ENCODE measurements at places on chromosomes 5 and 9.

- no peak for DNase-seq
Observed at GRCh38 chr9:108104991-108105390, 615.4 kb upstream of the KLF4 start.

DNA sequence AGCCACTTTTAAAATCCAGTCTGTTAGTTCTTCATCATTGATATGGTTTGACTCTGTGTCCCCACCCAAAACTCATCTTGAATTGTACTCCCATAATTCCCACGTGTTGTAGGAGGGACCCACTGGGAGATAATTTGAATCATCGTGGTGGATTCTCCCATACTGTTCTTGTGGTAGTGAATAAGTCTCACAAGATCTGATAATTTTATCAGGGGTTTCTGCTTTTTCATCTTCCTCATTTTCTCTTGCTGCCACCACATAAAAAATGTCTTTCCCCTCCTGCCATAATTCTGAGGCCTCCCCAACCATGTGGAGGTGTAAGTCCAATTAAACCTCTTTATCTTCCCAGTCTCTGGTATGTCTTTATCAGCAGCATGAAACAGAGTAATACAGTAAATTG is 26.9 kb upstream of the SH3TC2 start:
- no peak for DNase-seq

- no peak for DNase-seq
Observed at GRCh38 chr5:37662362-37662761, 177.5 kb downstream of the GDNF start.

DNA sequence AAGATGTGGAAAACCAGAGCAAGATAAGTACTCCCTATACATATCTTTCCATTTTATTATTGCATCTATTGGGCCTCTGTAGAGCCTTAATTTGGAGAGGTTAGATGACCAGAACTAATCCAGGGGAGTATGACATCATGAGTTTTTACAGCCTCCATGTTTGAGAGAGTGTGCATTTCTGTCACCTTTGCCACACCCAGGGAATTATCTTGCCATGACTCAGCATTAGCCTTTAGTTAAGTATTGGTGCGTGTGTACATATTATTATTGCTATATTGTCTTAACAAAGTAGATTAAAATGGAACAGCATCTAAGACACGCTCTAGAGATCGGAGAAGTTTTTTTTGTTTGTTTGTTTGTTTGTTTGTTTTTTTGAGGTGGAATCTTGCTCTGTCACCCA is 27.6 kb downstream of the DIMT1 start:
- DNase-seq = no peak

- DNase-seq = no peak
Observed at GRCh38 chr9:4788703-4789102, 4.0 kb upstream of the RCL1 start.

- DNase-seq = no peak
Observed at GRCh38 chr5:180689775-180690174, 40.4 kb upstream of the FLT4 start.

DNA sequence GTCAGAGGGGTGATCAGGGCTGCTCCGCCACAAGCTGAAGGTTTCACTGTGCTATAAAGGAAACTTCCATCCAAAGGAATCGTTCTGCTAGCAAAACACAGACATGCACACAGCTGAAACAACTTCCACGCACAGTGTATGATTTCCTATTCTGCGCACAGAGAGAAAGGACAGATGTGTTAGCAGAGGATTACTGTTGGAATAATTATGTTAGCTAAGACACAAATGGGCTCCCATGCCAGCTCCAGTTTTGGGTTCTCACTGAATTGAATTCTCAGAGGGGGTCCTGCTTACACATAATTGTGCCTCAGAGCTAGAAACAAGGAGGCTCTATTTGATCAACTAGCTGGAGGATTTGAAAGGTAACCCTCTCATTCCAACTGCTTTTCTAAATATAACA is 352.4 kb downstream of the IRX2 start:
- no peak for DNase-seq

DNA sequence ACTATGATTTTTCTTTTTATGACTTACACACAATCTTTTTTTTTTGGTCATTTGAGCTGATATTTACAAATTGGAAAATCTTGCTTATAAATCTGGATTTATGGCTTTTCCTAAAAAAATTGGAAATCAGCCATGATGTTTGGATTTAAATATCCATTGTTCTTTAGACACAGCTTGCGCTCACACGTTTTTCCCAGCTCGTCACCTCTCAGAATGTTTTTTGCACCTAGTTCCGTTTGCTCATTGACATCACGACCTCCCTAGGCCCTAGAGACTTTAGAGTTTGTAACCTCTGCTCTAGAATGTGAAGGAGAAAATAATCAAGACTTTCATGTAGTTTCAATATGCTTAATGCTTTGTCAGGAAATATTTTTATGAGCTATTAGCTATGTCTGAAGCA is 930.5 kb downstream of the TLE4 start:
- no peak for DNase-seq

DNA sequence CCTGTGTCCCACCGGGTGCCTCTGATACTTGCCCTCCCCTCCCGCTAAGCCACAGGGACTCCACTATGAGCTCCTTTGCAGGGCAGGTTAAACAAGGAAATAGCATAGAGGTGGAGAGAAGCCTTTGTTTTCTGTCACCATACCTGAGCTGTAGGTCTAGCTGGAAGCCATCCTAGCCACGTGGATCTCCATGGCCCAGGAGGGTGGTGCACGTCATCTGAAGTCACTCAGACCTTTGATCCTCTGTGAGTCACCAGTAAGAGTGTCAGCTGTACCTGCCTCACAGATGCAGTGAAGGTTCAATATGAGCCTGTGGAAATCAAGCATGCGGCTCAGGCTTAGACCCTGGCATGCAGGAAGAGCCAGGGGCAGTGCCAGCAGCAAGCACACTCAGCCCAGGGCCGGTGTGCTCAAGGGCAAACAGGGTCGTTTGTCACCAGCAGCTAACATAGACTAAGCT is 55.1 kb downstream of the ASS1 start:
- no peak for DNase-seq

DNA sequence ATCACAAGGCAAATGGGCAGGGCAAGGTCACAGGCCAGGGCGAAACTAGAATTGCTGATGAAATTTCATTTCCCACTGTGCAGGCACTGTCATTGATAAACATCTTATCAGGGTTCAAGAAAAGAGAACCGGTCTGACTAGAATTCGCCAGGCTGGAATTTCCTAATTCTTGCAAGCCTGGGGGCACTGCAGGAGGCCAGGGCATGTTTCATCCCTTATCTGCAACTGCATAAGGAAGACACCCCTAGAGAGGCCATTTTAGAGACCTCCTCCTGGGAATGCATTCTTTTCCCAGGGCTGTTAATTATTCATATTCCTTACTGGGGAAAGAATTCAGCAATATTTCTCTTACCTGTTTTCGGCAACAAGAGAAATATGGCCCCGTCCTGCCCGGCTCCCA is 266.2 kb upstream of the CYLC2 start:
- DNase-seq = no peak

DNA sequence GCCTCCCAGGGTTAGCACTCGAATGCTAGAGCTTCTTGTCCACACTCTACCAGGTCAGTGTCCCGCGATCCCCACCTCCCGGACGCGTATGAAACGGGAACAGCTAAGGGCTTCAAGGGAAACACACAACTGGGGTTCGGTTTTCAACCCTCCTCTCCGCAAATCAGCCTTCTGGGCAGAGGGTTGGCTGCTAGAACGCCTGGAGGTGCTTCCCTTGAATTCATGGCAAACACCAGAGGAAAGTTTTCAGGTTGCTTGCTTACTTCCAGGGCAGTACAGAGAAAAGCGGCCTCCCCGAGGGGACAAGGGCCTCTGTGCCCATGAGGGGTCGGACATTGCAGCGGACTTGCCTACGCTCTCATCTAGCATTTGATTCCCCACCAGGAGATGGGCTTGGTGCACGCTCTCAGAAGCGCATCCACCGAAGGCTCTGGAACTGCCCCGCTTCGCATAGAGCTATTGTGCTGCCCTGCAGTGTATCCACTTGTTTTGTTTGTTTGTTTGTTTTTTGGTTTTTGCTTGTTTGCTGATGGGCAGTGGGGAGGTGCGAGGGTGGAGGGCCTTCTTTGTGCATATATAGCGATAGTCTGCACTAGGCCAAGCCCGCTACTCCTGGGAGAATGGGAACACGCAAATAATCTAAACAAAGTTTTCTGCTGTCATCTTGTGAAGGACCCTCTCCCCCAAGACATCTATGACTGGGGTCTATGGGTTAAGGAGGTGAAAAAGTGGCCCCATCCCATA is 1.3 kb upstream of the DMRT3 start:
- DNase-seq = no peak

- no peak for DNase-seq
Observed at GRCh38 chr5:179624841-179625271, 1.4 kb upstream of the HNRNPH1 start.

- no peak for DNase-seq
Observed at GRCh38 chr9:22103685-22104575, 94.8 kb upstream of the CDKN2B start.

GRCh38 chr5:138962614-138963370 is 87.7 kb upstream of the LRRTM2 start:
- DNase-seq = no peak

DNA sequence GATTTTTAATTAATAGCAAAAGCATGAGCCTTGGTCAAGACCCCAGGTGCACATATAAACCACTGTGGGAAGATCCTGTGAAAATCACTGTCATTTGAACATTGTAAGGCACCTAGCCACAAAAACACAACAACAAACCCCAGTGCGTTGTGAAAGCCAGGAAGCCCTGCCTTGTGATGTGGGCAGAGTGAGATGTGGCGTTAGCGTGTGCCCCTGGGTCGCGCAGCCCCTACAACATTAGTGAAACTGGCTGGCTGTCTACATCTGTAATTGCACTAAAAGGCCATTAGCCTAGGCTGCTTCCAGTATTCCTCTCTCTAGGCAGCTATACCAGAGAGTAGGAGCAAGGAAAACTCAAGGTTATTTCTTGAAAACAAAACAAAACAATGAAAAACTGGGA is 21.1 kb upstream of the PDZD2 start:
- DNase-seq = no peak

DNA sequence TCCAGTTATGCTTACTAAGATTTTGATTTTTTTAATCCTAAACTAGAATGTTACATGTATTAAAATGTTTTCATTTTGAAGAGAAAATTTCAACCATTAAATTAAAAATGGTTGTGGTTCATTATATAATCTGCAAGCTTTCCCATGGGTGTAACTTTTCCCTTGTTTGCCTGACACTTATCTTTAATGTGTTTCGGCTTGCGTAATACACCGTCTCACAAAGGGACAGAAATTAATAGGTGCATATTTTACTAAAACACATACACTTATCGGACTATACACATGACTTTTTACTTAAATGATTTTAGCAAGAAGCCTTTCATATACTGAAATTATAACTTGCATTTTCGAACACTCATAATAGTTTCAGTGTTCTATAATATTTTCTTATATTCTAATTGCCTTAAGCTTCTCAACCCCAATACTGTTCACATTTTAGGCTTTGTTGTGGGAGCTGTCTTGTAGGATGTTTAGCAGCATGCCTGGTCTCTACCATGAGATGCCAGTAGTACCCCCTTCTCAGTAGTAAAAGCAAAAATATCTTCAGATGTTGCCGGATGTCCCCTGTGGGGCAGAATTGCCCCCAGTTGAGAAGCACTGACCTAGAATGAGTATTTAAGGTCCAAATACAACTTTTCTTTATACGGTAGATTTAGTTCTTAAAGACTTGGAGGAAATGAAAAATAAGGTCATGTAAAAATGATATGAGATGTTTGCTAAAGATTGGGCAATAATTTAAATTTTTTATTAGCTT is 28.6 kb downstream of the UGCG start:
- DNase-seq = no peak

- DNase-seq = no peak
Observed at GRCh38 chr5:1164696-1165630, 36.4 kb upstream of the SLC6A19 start.

- DNase-seq = no peak
Observed at GRCh38 chr9:85425153-85425611, 316.6 kb downstream of the AGTPBP1 start.

GRCh38 chr5:34525761-34526160 is 130.4 kb upstream of the RAI14 start:
- no peak for DNase-seq

- no peak for DNase-seq
Observed at GRCh38 chr9:28799876-28800275, 1226.6 kb upstream of the C9orf72 start.

DNA sequence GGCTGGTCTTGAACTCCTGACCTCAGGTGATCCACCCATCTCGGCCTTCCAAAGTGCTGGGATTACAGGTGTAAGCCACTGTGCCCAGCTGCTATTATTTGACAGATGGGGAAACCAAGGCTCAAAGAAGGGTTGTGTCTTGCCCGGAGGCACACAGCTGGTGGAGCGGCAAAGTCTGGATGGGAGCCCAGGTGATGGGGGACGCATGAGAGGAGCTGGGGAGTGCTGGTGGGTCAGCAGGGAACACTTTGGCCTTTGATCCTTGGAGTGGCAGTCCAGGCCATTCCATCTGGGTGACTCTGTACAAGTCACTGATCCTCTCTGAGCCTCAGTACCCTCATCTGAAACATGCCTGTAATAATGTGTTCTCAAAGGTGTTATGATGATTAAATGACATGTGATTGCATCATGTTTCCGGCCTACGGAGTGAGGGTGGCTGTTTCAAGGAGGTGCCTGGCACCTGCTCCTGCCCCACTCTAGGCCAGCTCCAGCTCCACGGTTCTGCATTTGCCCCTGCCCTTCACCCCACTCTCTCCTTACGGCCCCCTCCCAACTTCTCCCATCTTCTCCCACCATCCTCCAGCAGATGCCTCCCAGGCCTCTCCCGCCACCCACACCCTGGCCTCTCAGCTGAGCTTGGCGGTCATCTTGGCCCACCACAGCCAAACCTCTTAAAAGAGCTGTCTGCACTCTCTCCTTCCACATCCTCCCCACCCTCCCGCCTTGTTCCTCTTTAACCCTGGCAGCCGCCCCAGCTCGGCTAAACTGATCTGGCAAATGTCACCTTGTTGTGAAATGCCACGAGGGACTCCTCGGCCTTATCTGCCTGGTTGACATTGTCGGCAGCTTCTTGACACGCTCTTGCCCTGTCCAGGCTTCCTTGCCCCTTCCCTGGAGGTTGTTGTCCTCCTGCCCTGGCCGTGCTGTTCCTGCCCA is 5.5 kb upstream of the DBN1 start:
- DNase-seq = no peak

GRCh38 chr5:81513982-81514381 is 120.0 kb upstream of the ACOT12 start:
- DNase-seq = no peak

DNA sequence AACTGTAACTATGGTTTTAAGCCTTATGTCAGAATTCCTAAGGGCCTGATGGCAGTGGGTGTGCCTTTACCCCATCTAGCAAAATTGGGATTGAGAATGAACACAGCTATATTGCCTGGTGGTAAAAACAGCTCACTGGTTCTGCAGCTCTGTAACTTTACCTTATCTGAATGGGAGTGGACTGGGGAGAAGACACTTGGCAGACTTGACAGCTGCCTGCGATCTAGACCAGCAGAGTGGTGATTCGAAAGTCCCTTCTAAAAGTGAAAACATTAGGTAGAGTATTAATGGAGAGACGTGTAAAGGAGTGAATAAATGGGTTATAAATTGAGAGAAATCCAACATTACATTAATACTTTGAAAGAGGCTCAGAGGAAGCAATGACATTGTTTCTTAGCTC is 289.1 kb upstream of the EDIL3 start:
- DNase-seq = no peak

Measured in HFF-Myc (cell line).